ENCODE measurements at places on chromosomes 5 and 9.

- DNase-seq: no peak
Measured at GRCh38 chr5:93890657-93891056, 149.3 kb upstream of the POU5F2 start.

GRCh38 chr5:1823381-1824034, 22.3 kb downstream of the NDUFS6 start:
- DNase-seq: no peak

- DNase-seq: no peak
Measured at GRCh38 chr5:20033881-20034280, 45.9 kb upstream of the CDH18 start.

DNA sequence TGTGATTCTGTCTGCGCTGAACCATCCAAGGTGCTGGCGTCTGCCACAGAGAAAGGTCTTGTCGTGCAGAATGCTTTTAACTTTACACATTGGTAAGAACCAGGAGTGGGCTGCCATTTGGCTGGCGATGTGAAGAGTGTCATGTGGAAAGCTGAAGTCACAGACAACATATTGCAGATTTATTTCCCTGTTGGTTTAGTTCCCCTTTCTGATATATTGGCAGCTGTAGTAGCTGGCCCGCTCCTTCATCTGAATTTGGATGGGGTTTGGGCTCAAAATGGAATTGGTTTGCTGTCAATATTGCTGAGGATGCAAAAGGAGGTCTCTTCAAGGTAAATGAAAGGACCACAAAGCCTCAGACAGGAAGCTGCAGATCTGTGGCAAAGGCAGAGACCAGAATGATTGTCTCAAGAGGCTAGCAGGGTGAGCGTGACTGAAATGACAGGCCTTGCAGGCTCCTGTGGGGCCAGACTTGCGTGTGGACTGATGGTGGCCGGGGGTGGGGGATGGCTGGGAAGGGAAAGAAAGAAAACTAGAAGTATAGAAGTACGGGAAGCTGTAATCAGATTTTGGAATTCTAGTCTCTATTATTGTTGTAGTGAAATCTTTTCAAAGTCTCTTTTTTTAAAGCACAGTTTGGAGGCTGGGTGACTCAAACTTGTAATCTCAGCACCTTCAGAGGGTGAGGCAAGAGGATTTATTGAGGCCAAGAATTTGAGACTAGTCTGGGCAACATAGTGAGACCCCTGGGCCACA, 25.1 kb upstream of the CD180 start:
- peak; percentile 9 for DNase-seq

- no peak for DNase-seq
Measured at GRCh38 chr5:180129291-180130190, 58.0 kb upstream of the RNF130 start.

GRCh38 chr5:2742921-2743679, 8.4 kb downstream of the IRX2 start:
- DNase-seq: no peak

GRCh38 chr5:34905564-34905963, 9.7 kb downstream of the RAD1 start:
- DNase-seq: no peak

DNA sequence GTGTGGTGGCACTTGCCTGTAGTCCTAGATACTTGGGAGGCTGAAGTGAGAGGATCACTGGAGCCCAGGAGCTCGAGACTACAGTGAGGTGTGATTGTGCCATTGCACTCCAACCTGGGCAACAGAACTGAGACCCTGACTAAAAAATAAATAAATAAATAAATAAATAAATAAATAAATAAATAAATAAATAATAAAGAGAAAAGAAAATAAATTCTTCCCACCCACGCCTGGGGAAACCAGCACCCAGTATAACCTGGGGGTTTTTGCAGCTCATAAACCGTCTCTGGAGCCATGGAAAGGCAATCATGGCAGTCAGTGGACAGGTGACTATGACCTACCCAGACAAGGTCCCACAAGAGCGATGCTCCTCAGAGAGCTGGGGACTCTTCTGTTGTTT, 7.9 kb downstream of the WNT8A start:
- DNase-seq: no peak

DNA sequence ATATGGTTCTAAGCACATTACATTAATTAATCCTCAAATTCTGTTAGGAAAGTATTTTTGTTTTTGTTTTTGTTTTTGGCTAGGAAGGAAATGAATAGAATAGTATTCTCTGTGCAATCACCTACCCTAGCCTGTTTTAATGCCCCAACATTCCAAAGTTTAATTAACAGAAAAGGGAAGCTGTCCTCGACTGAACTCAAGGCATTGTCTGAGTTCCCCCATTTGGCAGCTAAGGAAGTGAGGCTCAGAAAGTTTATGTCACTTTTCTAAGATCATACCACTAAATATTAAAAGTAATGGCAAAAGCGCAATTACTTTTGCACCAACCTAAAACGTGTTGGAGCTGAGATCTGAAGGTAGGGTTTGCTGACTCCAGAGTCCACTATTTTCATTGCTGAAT, 59.8 kb downstream of the FGF1 start:
- no peak for DNase-seq

- no peak for DNase-seq
Measured at GRCh38 chr5:179264783-179265513, 80.3 kb downstream of the ADAMTS2 start.

DNA sequence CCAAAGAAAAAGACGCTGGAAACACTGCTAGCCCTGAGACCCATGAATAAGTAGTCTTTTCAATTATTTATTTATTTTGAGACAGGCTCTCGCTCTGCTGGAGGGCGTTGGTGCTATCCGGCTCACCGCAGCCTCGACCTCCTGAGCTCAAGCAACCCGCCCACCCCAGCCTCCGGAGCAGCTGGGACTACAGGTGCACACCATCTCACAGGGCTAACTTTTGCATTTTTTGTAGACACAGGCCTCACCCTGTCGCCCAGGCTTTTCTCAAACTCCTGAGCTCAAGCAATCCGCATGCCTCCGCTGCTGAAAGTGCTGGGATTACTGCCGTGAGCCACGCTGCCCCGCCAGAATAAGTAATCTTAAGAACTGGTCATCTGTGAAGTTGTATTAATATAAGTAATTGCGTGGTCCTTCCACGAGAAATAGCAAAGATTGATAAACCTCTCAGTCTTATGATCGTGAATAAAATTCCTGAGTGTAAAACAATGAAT, 1.6 kb downstream of the ANXA2R start:
- DNase-seq: no peak

DNA sequence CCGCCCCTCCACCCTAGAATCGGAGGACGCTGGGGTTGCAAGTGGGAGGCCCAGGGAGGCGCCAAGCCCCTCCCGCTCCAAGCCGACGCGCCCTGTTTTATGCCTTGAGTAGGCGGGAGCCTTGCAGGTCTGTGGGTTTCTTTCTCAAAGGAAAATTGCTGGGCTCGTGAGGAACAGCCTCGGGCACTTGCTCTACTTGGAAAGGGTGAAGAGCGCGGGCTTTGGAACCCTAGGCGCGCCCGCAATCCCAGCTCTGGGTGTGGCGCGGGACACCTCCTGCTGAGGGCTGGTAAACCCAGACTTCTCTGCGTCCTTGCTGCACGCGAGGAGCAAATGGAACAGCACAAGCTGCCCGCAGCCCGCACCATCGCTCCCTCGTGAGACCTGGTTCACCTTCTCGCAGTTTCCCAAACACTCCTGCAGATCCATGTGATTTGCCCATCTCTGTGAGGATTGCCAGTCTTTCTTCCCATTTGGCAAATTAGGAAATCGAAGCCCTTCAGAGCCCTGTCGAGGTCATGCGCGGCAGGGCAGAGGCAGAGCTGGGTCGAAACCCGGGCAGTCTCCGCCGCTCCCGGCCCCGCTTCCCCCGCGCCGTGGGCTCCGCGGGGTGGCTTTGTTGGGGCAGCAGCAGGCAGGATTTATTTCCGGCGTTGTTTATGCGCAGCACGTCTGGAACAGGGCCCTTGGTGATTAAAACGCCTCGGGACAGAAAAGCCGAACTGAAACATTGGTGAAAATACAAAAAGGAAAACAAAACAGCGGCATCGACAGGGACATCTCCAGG, 98.4 kb upstream of the CPLX2 start:
- no peak for DNase-seq

GRCh38 chr9:124217836-124218437, 39.8 kb upstream of the NEK6 start:
- no peak for DNase-seq

- no peak for DNase-seq
Measured at GRCh38 chr9:96514800-96515158, 64.8 kb downstream of the HABP4 start.

DNA sequence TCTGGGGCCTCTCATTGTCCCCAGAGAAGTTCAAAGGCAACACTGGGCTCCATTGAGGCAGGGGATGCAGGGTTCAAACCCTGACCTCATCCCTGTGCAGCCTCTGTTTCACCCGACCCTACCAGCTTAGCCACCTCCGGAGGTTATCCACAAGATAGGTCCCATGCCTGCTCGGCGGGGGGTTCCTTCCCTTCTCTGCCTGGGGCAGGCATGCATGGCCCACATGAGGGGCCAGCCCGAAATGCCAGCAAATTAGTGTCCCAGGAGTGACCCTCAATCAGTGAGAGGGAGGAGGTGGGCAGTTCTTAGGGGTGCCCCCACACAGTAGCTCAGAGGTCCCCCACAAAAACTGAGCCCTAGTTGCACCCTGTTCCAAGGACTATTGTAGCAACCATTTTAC, 24.8 kb upstream of the FUBP3 start:
- no peak for DNase-seq
